Central memory CD4-positive, alpha-beta T cell (primary cell): ENCODE measurements at places on chromosomes 11 and 22.

DNA sequence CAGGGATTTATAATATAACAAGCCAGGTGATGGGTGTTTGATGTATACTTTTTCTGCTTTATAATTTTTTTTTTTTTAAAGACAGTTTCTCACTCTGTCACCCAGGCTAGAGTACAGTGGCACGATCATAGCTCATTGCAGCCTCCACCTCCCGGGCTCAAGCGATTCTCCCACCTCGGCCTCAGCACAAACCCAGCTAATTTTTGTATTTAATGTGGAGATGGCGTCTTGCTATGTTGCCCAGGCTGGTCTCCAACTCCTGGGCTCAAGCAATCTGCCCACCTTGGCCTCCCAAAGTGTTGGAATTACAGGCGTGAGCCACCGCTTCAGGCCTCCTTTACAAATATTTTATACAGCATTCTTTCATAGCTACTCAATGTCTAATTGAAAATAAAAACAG is 48.6 kb downstream of the MORC2 start:
- no peak for DNase-seq

- DNase-seq, result no peak
Observed at GRCh38 chr11:8640267-8640906, 42.1 kb downstream of the TRIM66 start.

DNA sequence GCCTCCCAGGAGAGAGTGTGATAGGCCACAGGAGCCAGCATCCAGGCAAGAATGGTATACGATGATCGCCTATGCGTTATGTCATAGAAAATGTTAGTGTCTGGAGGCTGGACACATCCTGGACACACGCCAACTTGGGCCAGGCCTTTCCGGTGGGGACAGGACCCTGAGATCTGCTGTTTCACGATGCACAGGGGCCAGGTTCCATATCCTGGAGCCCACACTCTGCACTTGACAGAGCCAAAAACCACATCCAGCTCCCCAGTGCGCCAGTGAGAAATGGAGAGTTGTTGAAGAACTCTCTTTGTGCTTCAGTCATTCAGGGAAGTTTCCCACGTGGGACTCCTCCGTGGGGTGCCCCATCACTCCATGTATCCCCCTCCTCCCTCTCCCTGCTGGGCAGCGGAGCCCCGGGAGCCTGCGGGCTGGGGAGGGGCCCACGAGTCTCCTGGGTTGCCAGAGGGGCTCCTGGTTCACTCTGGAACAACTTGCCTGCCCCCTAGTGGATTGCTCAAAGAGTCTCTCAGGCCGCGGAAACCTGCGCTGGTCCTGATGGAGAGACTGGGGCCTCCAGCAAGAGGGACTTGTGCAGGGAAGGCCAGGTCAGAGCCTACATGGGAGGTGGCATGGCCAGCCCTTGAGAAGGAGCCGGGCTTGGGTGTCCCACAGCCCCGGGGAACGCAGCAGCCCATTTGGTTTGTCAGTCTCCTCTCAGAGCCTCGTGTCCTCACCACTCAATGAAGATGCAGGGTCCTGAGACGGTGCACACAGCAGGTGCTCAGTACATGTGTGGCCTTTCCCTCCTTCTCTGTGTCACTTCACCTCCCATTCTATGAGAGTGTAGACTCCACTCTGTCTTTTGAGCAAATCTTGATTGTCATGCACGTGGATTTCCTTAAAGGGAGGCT is 10.2 kb upstream of the LRRC32 start:
- DNase-seq, result peak; percentile 38

GRCh38 chr11:78767027-78767932 is 192.6 kb upstream of the NARS2 start:
- no peak for DNase-seq

DNA sequence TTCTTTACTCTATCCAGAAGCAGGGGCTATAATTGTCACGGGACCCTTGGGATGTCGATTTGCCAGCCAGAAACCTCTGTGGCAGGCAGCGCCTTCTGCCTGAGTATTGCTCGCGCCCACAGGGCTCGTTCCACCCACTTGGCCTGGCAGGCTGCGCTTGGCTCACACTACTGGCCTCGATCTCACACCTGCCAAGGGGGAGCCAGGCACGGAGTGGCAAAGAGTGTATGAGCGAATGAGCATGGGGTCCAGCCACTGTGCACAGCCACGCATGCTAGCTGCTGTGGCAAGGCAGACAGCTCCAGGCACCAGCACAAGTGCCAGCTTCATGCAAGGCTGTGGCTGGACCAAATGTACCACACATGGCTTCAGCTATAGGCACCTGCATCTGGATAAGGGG is 599.8 kb downstream of the DLG2 start:
- DNase-seq, result no peak

DNA sequence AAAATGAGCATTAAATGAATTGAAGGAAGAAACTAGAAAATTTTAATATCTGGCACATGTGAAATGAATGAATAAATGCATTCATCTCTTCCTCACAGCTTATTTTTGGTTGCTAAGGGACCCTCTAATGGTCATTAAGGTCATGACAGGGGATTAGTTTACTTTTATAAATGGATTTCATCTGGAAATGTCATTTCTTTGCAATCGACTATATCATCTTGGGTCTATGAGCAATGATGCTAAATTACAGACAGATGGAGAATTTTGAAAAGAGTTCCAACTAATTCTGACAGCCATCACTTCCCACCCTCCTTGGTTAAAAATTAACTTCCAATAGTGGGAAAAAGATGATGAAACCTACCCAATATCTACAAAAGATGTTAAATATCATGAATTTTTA is 98.0 kb downstream of the KIF18A start:
- DNase-seq, result no peak

GRCh38 chr11:41826085-41826484 is 366.6 kb upstream of the LRRC4C start:
- no peak for DNase-seq

GRCh38 chr22:46812034-46812605 is 49.7 kb downstream of the TBC1D22A start:
- DNase-seq, result no peak

DNA sequence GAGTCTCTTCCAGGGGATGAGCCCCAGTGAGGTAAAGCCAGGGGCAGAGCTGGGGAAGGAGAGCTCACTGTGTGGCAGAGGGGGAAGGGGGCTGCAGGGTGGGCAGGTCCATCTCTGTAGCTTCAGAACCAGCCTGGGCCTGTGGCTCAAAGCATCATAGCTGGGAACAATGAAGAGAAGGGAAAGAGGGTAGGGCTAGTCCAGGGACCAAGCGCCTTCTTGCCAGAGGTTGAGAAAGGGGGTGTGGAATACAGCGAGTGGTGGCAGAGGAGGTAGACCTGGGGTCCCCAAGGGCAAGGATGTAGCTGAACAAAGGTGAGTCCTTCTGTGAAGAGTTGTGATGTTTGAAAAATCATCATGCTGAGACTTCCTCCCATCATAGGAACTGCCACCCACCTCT is 1.2 kb upstream of the PLA2G3 start:
- no peak for DNase-seq

DNA sequence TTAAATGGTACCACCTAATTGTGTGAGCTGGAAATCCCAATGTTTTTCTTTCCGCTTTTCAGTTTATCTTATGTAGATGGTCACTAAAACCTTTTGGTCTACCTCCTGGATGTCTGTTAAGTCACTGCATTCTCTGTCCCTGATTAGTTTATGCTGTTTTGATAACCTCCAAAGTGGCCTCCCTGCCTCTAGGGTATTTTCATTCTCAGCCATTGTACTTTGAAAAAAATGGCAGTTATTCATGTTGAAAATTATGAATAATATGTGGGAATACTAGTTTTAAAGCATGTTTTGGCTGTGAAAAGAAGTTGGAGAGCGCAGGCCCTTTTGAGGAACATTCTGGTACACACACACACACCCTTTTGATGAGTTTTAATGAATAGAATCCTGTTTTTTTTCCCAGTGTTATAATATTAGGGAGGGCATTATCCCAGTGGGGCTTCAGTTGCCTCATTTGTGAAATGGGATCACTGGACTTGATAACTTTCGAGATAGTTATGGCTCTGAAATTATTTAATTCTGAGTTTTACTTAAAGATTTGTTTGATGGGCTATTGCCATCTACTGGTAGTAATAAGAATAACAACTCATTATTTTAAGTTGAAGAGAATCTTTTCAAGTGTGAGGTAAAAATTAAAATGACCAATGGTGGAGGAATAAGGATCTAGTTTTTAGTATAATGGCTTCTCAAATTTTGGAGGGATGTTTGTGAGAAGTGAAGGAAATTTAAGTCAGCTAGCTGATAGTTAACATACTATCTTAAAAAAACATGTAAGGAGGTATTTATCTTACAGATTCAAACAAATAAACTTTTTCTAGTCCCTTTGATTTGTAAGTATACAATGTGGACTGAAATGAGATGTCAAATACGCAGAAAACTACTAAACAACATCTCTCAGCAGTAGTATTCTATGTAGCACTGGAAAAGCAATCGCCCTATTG is 3.9 kb downstream of the FDX1 start:
- DNase-seq, result peak; percentile 38

GRCh38 chr22:32733196-32733768 is 68.2 kb upstream of the TIMP3 start:
- DNase-seq, result no peak

DNA sequence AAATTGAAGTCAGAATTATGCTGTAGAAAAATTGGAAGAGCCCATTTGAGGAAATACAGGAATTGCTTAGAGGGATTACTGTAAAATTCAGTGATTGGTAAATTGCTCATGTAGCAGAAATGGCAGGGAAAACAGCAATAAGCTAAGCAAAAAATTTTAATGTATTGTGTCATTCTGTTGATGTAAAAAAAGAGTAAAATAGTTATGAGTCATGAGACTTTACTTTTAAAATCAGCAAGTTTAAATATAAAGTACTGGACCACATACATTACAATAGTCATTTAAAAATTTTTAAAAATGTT is 10.4 kb downstream of the PDHX start:
- DNase-seq, result no peak

DNA sequence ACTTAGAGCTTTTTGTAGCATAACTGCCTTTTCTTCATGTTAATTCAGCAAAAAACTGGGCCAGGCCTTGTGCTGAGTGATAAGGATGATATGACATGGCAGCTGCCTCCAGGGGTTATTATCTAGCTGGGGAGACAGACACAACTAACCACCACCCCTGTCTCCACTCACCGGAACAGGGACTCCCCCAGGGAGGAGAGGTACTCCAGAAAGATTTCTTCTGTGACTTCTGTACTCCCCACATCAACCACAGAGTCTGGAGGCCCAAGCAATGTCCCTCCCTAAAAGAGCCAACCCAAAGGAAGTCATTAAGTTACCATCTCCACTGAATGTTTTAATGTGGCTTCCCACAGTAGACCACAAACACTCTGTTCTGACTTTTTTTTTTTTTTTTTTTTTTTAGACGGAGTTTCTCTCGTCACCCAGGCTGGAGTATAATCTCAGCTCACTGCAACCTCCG is 14.3 kb upstream of the PMM1 start:
- DNase-seq, result peak; percentile 85

- DNase-seq, result no peak
Observed at GRCh38 chr11:69385144-69385820, 91.3 kb downstream of the MYEOV start.

DNA sequence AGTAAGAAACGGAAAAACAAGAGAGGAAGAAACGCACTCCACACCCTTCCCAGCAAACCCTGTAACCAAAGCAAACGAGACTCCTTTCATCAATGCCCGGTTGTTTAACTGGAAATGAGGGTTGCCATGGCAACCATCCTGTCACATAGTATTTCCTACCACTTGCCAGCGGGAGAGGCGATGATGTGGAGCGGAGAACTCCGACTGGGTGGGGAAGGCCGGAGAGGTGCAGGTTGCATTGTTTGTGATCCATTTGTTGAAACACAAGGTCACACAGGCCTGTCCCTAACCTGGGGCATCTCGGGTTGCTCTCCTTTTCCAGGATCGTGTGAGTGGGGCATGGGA is 609.9 kb downstream of the BUD13 start:
- no peak for DNase-seq

GRCh38 chr11:118338637-118339061 is 3.9 kb downstream of the CD3D start:
- peak; percentile 91 for DNase-seq

DNA sequence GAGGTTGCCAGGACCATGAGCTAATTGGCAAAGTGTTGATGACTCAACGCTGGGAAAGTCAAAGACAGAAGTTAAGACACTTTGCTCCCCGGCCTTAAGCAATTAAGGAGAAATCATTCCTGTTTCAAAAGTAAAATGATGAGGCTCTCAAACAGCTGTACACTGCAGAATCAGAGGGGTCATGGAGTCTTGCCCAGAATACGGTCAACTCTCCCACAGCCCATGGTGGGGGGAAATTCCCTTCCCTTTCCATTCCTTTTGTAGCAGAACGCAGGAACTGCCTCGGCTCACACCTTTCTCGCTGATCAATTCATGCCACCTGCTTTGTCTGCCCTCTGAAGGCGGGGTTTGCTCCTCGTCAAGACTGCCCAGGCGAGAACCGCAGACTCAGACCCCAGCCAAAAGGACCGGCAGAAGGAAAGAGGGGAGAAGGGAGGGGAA is 52.8 kb downstream of the MN1 start:
- no peak for DNase-seq

- DNase-seq, result no peak
Observed at GRCh38 chr11:122199661-122200060, 83.6 kb upstream of the BLID start.

DNA sequence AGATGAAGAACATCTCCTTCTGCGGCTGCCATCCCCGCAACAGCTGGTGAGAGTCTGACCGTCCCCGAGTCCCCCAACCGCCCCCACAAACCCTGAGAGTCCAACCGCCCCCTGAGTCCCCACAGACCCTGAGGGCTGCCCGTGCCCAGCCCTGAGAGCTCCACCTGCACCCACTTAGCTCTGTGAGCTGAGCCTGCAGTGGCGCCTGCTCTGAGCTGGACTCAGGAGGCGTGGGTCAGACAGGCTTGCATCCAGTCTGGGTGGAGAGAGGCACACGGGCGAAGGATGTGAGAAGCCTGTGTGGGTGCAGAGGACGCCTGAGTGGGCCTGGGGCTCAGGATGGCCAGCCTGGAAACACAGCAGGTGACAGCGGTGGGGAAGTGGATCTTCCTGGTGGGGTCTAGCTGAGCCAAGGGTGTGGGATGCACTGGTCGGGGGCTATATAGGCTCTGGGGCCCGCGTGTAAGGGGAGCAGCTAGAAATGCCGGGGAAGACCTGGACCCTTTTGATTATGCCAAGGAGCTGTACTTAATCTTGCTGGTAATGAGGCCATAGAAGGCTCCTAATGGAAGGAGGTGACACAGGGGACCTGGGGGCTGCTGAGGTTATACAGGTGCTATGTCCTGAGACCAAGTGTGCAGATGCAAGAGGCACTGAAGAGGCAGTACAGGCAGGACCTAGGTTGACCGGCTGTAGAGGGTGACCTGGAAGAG is 6.5 kb downstream of the MAPK8IP2 start:
- DNase-seq, result no peak

- DNase-seq, result no peak
Observed at GRCh38 chr11:112751772-112752171, 209.4 kb upstream of the NCAM1 start.

GRCh38 chr11:93908689-93909088 is 58.3 kb upstream of the VSTM5 start:
- DNase-seq, result no peak
